ENCODE measurements at places on chromosomes 11 and 22.

GRCh38 chr11:13076961-13077360 lies 67.8 kb downstream of the RASSF10 start:
- DNase-seq = no peak

GRCh38 chr11:1967641-1968225 lies 20.6 kb downstream of the MRPL23 start:
- DNase-seq = no peak

GRCh38 chr11:121589946-121590537 lies 137.3 kb upstream of the SORL1-AS1 start:
- DNase-seq = peak; percentile 60

- DNase-seq = no peak
Measured at GRCh38 chr22:46607483-46608114, 12.6 kb upstream of the GRAMD4 start.

DNA sequence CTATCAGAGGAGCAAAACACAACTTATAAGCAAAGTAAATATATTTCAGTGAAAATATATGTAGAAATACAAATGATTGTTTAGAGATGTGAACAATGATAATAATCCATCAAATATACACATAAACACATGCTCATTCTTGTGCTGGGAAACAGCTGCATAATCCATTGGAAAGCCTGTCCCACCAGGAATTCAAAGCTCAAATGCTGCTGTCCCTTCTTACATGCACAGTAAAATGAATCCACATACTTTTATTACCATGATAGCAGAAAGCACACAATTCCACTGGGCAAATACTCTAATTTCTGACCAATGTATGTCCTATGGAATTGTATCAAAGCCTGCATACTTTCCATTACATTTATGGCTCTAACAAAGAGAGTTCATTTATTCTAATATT lies 44.5 kb downstream of the SOX6 start:
- no peak for DNase-seq

GRCh38 chr22:28259774-28260312 lies 340.8 kb upstream of the PITPNB start:
- DNase-seq = no peak

- DNase-seq = no peak
Measured at GRCh38 chr11:19432370-19433061, 191.8 kb upstream of the E2F8 start.
